Peyer's patch (tissue), 4 donors: ENCODE measurements at places on chromosomes 6 and 20.

DNA sequence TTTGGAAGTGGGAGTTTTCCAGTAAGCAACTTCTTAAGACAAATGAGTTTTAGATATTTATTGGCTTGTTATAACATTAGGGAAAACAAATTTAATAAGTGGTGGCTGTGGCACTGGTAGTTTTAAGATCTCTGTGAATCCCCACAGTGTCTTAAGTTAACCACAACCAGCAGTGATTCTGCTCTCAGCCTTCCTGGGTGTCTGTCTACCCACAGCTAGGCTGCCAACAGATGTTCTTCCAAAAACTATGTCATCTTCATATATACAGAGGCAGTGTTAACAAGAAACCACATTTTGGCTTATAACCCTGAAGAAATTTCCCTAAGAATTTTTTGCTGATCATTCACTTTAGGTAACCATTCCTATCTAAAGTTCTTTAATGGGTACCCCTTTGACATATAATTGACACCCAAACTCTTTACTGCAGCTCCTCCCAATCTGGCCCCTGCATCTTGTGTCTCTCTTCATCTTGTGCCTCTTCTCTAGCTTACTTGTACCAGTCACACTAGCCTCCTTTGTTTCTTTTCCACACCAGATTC lies 52.7 kb downstream of the TOP1 start:
- no peaks in the 10 kb centered on the region for H3K27me3 ChIP-seq
- H3K4me3 ChIP-seq = no peak overlapping the region
- no peak overlapping the region for H3K27ac ChIP-seq
- no peaks in the 10 kb centered on the region for H3K36me3 ChIP-seq
- no peaks in the 10 kb centered on the region for H3K4me1 ChIP-seq
- DNase-seq = no peak

DNA sequence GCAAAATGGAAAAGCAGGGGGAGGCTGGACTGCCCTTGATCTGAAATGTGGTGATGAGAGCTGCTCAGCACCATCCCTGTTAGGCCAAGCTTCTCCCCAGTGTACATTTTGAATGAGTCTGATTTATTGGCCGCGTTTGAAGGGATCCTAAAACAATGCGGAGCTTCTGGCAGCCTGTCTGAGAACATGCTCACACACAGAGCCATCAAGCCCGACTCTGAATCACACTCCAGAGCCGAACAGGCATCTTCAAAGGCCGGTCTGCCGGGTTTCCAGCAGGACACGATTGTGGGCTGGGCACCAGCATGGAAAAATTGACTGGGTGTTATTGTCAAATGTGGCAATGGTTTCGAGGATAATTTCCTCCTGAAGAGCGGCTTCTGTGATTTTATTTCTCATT lies 235.9 kb downstream of the TFAP2C start:
- H3K27me3 ChIP-seq = no peaks in the 10 kb centered on the region
- no peak overlapping the region for H3K4me3 ChIP-seq
- no peaks in the 10 kb centered on the region for H3K4me1 ChIP-seq
- no peaks in the 10 kb centered on the region for H3K36me3 ChIP-seq

DNA sequence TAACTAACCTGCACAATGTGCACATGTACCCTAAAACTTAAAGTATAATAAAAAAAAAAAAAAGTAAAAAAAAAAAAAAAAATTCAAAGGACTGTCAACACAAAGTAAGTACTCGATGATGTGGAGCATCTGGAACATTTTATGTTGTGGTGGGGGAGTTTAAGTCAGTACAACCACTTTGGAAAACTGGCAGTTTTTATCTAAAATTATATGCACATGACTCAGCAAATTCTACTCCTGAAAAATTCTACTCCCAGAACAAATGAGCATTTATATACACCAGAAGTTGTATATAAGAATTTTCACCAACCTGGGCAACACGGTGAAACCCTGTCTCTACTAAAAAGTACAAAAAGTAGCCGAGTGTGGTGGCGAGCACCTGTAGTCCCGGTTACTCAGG lies 36.9 kb upstream of the CCDC28A start:
- no peaks in the 10 kb centered on the region for H3K36me3 ChIP-seq
- no peak overlapping the region for H3K4me3 ChIP-seq
- no peaks in the 10 kb centered on the region for H3K27me3 ChIP-seq
- no peaks in the 10 kb centered on the region for H3K4me1 ChIP-seq

- no peak overlapping the region for H3K27ac ChIP-seq
- H3K4me1 ChIP-seq = no peaks in the 10 kb centered on the region
- H3K4me3 ChIP-seq = no peak overlapping the region
- no peaks in the 10 kb centered on the region for H3K36me3 ChIP-seq
- H3K27me3 ChIP-seq = no peaks in the 10 kb centered on the region
- no peak for DNase-seq
Observed at GRCh38 chr6:21469213-21469612, 124.3 kb upstream of the SOX4 start.

- no peaks in the 10 kb centered on the region for H3K4me1 ChIP-seq
- H3K36me3 ChIP-seq = no peaks in the 10 kb centered on the region
- H3K4me3 ChIP-seq = no peak overlapping the region
- DNase-seq = no peak
- H3K27me3 ChIP-seq = no peaks in the 10 kb centered on the region
Observed at GRCh38 chr6:48765352-48765961, 654.5 kb upstream of the PTCHD4 start.

DNA sequence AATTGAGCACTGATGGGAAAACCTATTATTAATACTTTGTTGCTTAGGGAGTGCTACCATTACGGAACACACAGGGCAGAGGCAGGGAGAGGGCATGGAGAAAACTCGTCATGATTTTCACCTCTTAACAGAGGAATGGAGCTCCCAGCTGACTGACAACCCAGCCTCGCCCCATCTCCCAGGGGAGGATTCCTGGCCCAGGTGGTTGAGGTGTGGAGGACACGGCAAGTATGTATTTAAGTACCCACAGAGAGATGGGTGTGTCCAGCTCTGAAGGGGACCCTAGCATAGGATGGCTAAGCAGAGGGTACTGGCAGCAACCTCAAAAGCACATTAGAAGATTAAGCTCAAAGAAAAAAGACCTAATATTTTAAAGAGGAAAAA lies 261.9 kb upstream of the MOCS1 start:
- no peak overlapping the region for H3K4me3 ChIP-seq
- no peaks in the 10 kb centered on the region for H3K4me1 ChIP-seq
- no peaks in the 10 kb centered on the region for H3K36me3 ChIP-seq
- no peaks in the 10 kb centered on the region for H3K27me3 ChIP-seq
- DNase-seq = no peak

GRCh38 chr6:144844596-144844995 lies 559.5 kb downstream of the UTRN start:
- H3K4me3 ChIP-seq = no peak overlapping the region
- H3K4me1 ChIP-seq = no peaks in the 10 kb centered on the region
- DNase-seq = no peak
- no peak overlapping the region for H3K27ac ChIP-seq
- no peaks in the 10 kb centered on the region for H3K36me3 ChIP-seq

DNA sequence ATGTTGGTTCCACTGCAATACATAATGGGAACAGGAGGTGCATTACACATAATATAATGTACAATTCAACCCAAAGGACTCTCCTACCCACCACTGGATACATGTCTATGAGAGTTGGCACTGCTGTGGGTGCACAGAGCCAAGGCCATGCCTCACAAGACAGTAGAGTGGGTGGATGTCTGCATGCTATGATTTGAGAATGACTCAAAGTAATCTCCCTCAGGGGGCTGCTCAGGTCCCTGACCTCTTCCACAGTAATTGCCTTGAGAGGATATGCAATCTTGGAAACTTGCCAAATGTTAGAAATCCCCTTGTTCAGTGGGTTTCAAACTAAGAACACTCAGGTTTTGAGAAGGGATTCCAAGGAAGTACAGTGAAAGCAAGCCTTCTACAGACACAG lies 79.0 kb downstream of the ANKEF1 start:
- H3K27ac ChIP-seq = no peak overlapping the region
- DNase-seq = no peak
- H3K4me3 ChIP-seq = no peak overlapping the region
- H3K27me3 ChIP-seq = no peaks in the 10 kb centered on the region

DNA sequence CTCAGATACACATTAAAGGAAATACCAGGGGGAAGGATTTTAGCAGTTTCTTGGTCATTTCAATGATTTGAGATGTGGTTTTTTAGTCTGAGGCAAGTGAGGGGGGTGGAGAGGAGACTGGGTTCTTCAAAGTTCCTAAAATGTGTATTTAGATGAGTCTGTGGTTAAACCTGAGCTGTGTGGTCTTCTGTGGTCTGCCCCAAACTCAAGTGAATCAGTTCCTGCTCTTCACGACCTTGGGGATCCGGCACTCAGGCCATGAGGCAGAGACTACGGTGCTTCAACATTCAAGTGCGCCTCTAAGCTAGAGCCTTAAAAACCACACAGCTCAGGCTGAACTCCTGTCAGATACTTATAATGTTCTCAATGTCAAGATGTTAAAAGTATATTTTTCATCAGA lies 406.7 kb downstream of the LMBRD1 start:
- no peaks in the 10 kb centered on the region for H3K27me3 ChIP-seq
- DNase-seq = no peak
- H3K4me1 ChIP-seq = no peaks in the 10 kb centered on the region

DNA sequence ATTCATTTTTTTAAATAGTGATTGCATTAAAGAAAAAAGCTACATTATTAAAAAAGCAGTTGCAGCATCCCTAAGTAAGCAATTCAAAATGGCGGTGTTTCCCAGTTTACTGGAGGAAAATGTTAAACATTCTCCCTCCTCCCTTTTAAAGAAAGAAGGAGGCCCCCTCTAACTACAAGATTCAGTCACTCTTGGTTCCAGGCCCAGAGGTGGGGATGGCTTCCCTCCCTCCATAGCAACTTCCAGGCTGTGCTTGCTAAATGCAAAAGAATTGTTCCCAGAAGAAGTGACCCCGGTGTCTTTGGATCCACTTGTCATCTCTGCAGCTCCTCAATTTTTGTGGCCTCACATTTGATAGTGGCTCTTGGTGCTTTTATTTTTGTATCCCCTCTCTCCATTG lies 165.9 kb downstream of the SOBP start:
- no peaks in the 10 kb centered on the region for H3K36me3 ChIP-seq
- no peak overlapping the region for H3K27ac ChIP-seq
- no peaks in the 10 kb centered on the region for H3K27me3 ChIP-seq
- DNase-seq = no peak
- no peak overlapping the region for H3K4me3 ChIP-seq

DNA sequence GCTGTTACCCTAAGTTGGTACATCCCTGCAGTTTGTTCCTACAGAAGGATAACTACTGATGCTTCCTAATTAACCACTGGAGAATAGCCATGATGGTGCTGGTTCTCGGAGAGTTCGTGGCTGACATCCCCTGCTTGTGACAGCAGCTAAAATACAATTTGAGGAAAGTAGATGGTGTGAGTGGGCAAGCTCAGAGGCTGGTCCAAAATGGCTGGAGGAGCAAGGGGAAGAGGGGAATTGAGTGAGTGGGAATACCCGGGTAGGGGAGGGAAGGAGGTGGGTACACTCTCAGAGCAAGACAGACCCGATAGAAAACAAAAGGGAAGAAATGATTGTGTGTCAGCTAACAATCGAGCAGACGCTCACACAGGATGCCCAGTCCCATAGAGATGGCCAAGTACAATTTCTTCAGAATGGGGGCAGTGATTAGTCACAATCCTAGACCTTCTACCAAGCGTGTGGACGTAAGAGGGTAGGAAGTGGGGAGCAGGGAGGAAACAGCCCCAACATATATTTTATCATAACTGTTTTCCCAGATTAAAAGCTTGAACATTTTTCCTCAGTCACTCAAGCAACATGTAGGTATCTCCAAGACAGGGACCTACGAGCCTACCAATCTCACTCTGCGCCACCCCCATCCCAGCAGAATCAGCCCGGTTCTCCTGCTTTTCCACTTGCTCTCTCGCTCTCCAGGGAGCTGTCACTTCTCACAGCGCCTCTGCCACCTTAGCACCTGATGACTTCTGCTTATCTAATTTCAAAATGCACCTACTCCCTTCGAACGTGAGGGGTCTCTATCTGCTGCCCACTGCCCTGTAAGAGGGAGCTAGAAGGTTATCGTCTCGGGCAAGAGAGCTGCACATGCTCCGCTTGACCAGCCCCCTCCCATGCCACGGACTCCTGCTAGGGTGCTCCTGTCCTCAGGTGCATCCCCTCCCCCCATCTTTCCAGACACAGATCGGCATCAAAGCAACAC lies 26.2 kb downstream of the RIPOR2 start:
- DNase-seq = no peak
- peaks cover 18% of the 10 kb centered on the region for H3K4me1 ChIP-seq
- H3K4me3 ChIP-seq = peak overlapping the region; percentile 56
- peak overlapping the region; percentile 37 for H3K27ac ChIP-seq

DNA sequence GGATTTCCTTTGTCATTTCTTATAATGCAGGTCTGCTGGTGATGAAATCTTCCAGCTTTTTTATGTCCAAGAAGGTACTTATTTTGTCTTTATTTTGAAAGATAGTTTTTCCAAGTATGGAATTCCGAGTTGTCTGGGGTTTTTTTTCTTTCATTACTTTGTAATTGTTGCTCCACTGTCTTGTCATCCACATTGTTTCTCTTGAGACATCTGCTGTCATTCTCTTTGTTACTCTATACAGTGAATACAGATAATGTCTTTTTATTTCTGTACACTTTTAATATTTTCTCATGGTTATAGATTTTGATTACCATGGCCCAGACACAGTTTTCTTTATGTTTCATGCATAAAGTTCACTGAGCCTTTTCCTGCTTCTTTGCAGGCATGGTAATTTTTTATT lies 133.1 kb downstream of the SYCP2 start:
- H3K27me3 ChIP-seq = no peaks in the 10 kb centered on the region
- no peak overlapping the region for H3K4me3 ChIP-seq
- DNase-seq = no peak
- no peaks in the 10 kb centered on the region for H3K4me1 ChIP-seq
- no peaks in the 10 kb centered on the region for H3K36me3 ChIP-seq

GRCh38 chr20:40688129-40689099 lies 622 bp downstream of the MAFB start:
- H3K4me1 ChIP-seq = no peaks in the 10 kb centered on the region
- peak overlapping the region; percentile 27 for H3K4me3 ChIP-seq
- no peaks in the 10 kb centered on the region for H3K36me3 ChIP-seq
- no peak for DNase-seq
- peaks cover 20% of the 10 kb centered on the region for H3K27me3 ChIP-seq

- H3K4me1 ChIP-seq = no peaks in the 10 kb centered on the region
- H3K27me3 ChIP-seq = no peaks in the 10 kb centered on the region
- H3K36me3 ChIP-seq = no peaks in the 10 kb centered on the region
- H3K4me3 ChIP-seq = no peak overlapping the region
- H3K27ac ChIP-seq = no peak overlapping the region
Observed at GRCh38 chr20:10481676-10482075, 46.6 kb downstream of the SLX4IP start.

DNA sequence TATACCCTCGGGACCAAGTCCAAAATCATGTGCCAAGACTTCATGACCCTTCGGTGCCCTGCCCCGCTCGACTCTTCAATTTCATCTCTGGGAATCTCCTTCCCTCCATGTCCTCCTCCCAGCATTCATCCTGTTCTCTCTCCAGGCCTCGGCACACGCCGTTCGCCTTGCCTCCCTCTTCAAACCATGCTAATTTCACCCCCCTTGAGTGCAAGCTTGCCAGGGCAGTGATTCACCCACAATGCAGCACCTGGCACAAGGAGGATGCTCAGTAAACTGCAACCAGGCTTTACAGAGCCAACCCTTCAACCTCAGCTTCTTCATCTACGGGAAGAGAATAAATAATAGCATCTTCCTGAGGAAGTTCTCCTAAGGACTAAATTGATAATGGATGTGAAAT lies 4.1 kb downstream of the KCNS1 start:
- DNase-seq = no peak
- no peak overlapping the region for H3K27ac ChIP-seq
- peaks cover 4% of the 10 kb centered on the region for H3K4me1 ChIP-seq
